ENCODE measurements at places on chromosomes 13 and 19.
A peak's percentile ranks its signal among the peaks of the same experiment; 100 is the strongest.

GRCh38 chr19:52722062-52723003, 12.5 kb downstream of the ZNF611 start:
- DNase-seq, result peak; percentile 76

DNA sequence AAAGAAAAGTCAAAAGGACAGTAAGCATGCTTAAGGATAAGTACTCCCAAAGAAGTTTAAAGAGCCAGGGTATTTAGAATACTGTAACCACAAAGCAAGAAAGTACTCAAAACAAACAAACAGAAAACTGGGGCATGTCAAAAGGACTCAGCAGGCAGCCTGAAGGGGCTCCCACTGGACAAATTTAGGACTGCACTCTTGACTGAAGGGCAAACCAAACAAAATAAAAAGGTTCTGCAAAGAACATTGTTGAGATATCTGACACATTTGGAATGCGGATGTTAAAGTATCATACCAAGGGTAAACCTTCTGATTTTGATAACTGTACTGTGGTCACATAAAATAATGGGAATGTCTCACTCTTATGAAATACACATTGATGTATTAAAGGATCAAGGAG, 157.4 kb downstream of the TNFSF13B start:
- no peak for DNase-seq

DNA sequence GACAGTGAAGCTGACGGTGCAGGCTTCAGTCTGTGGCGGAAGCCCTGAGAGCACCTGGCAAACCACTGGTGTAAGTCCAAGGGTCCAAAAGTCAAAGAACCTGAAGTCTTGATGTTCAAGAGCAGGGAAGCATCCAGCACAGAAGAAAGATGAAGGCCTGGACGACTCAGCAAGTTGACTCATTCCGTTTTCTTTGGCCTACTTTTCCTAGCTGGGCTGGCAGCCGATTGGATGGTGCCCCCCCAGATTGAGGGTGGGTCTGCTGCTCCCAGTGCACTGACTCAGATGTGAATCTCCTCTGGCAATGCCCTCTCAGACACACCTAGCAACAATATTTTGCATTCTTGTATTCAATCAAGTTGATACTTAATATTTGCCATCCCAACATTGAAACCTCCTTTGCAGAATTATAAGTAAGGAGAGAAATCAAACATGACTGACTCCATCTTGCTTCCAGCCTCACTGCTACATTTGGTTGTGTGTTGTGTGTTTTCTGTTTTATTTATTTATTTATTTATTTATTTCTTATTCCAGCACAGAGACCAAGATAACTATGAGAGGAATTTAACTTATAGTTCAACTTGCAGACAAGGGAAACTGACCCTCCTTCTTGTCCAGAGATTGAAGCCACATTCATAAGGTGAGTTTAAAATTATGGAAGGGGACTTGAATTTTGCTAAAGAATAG, 32.8 kb downstream of the IGFL2 start:
- DNase-seq, result no peak

- no peak for DNase-seq
Observed at GRCh38 chr19:30017172-30017571, 75.1 kb downstream of the URI1 start.

DNA sequence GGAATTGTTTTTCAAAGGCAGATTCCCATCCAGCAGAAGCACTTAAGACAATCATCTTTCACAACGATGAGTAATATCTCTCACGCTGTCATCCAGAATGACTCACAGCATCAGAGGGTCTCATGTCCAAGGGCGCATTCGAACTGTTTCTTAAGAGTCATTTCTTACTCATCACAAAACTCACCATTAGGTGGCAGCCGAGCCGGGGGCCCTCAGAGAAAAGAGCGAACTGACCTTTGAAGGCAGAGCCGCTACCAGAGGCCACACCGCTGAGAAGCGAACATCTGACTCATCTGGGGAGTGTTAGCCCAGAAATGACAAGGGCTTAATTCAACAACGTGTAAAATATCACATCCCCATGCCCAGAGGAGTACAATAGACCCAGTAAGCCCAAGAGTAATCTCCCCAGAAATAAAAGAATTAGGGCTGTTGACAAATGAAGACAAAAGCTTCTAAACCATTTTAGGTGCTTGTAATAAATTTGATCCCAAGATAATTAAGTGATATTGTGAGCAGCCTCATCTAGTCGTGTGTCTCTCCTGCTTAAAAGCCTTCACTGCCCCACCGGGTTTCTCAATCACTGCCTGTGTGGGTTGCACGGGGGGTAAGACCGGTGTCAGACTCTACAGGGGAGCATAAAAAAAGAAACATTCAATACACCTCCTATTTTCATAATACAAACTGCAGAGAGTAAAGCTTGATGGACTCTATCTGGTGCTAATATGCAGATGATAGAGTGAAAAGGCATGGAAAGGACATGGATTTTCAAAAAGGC, 96.2 kb downstream of the CYSLTR2 start:
- peak; percentile 84 for DNase-seq

DNA sequence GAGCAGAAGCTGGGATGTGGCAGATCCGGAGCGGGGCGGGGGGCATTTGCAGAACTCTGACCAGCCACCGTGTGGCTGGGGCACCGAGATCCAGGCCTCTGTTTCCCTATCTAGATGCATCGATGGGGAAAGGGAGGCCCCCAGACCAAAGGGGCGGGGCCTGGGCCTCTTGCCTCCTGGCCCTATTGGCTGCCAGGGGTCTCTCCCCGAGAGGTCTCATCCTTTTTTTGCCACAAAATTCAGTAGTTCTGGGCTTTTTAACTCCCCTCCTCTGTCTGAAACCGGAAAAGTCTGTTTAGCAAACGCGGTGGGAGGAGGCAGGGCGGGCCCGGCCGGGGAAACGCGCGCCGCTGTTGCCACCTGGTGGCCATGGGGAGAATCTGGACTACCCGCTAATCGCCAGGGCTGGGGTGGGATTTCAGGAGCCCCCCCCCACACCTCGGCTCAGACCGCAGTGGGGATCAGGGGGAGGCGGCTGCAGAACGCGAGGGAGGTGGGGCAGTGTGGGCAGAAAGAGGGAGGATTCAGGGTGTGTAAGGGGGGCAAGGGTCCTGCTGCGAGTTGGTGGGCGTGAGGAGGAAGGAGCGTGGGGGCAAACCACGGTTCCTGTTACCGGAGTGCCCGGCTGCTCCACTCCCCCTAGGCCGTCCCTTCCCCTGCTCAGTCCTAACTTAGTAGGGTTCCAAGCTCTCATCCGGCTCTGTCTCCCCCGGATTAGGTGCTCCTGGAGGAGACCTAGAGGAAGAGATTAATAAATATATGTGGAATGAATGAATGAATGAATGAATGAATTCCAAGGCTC, 28.3 kb downstream of the IL12RB1 start:
- peak; percentile 94 for DNase-seq

GRCh38 chr19:52148256-52148655, 8.5 kb upstream of the ZNF616 start:
- no peak for DNase-seq

- DNase-seq, result no peak
Observed at GRCh38 chr13:31322702-31323405, 123.1 kb downstream of the B3GLCT start.

- DNase-seq, result no peak
Observed at GRCh38 chr13:80245162-80245733, 95.7 kb downstream of the SPRY2 start.

- DNase-seq, result no peak
Observed at GRCh38 chr13:27605610-27606200, 14.6 kb downstream of the LNX2 start.

- DNase-seq, result peak; percentile 78
Observed at GRCh38 chr19:18589380-18590272, 1.0 kb downstream of the REX1BD start.

- DNase-seq, result peak; percentile 57
Observed at GRCh38 chr13:74062933-74063332, 71.3 kb downstream of the KLF12 start.

GRCh38 chr19:4976401-4977298, 7.7 kb downstream of the KDM4B start:
- DNase-seq, result peak; percentile 90

DNA sequence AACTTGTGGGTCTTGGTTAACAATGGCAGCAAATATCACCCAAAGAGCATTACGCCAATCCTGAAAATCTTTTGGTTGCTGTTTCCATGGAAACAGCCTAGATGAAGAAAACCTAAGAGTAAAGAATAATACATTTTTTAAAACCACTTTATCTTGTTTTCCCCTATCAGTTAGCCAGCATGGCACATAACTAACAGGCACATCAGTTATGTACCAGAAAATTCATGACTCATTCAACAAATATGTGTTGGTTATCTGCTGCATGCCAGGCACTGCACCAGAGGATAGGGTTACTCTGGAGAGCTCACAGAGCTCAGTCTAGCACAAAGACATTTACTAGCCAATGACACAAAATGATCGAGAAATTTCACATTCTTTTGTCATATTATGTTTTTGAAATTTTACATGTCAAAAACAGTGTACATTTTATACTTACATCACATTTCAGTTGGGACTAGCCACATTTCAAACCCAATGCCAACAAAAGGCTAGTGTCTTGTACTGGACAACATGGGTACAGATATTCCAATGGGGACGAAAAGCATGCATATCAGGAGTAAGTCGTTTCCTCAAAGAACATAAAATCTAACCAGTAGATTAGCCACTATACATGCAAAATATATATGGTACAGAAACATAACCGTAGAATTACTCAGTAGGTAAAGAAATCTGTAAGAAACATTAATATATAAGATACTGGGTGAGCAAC, 20.3 kb downstream of the LNX2 start:
- peak; percentile 64 for DNase-seq

DNA sequence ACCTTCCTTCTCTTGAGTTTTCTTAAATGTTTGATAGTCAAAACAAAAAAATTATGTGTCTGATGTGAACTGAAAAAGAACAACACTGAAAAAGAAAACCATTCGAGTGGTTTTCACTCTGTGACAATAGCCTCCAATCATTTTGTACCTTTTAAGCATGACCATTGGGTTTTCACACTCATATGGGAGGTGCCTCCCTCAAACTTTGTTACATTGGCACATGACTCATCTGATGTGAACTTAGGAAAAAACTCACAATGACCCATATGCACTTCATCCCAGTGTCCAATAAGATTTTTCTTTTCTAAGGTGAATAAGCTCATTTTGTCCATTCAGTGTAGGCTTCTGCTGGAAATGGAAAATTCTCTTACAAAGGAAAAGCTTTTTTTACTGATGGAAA, 66.6 kb upstream of the XPO4 start:
- no peak for DNase-seq
